Activated T-helper 1 cell treated with anti-CD3 and anti-CD28 coated beads, Interleukin-2, amount 50 U/mL, for 16 hours (primary cell): ENCODE measurements at places on chromosomes 1 and 21.

DNA sequence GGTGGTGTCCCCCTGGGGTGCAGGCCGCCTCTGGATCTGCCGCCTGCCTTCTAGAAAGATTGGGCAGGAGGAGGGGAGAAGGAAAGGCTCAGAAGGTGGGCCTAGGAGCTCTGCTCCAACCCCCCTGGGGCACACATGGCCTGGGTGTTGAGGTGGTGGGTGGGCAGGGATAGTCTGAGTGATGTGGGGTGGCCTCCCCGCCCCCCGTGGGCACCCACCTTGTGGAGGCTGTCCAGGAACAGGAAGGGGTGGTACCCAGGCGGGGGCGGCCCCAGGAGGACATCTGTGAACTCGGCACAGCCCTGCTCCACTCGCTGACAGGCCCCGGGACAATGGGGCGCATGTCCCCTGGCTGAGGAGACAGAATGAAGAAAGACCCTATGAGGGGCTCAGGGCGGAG lies 54.9 kb downstream of the MORN1 start:
- no peak for DNase-seq

DNA sequence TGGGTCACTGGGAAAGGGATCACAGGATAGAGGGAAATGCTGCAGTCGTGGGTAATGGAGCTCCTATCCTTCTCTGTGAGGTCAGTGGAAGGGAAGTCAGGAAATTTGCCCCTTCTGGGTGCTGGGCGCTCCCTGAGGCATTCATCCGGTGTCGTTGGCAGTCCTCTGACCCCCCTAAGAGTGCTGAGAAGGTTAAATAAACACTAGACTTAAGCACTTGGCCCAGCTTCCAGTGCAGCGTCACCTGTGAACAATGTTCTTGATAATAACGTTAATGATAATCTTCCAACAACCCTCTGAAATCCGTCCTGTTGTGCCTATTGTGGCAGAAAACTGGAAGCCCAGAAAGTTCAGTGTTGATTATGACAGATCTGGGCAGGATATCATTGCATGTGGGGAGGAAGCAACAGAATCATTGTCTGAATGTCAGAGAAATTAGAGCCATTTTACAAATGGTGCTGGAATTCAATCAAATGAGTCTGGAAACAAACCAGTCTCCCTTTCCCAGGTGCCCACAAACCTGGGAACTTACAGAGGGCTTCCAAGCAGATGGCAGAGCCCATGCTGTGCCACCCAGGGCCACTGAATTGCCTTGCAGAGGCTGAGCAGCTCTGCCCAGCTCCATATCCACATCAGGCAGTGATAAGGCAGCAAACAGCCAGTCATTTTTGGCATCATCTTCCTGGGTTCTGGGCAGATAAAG lies 216.8 kb downstream of the KAZN start:
- no peak for DNase-seq

DNA sequence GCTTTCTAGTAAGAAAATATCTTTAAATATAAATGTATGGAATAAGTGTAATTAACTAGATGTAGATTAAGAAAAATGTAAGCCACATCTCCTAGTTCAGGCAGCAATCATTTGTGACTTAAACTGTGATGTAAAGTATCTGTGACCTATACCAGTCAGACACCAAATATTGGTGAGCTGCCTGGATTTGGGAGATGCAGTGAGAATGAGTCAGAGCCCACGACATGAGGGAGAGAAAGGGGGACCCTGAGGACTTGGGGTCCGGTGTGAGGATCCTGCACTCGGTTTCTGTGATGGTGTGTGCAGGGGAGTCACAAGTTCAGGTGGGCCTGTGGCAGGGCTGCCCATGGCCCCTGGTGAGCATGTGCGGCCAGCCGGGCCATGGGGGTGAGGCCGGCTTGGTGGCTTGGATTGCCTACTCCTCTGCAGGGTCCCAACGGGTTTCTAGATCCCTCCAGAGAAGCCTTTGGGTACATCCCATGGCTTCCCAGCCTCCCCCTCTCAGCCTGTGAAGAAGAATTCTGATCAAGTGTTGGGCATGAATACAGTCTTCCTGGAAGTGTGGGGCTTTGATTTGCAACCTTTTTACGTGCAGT lies 19.0 kb upstream of the ABCG1 start:
- no peak for DNase-seq

GRCh38 chr1:115595279-115596079 lies 46.3 kb upstream of the VANGL1 start:
- DNase-seq = peak; percentile 25

DNA sequence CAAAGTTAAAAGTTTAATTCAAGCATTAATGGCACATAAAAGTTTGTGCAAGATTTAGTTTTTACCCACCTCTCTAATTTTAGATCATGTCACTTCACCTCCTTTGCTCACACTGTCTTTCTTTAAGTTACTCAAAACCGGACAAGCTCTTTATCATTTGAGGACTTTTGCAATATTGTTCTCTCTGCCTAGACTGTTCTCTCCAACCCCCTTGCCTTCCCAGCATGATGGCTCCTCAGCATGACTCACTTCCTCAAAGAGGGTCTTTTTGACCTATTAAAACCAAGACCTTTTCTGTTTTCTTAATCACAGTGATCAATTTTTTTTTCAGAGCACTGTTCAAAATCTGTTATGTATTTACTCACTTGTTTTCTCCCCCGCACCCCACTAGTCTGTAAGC lies 61.3 kb downstream of the XKR8 start:
- DNase-seq = no peak

- no peak for DNase-seq
Measured at GRCh38 chr1:10778640-10779039, 17.8 kb downstream of the CASZ1 start.

- no peak for DNase-seq
Measured at GRCh38 chr1:41749991-41750745, 168.6 kb downstream of the HIVEP3 start.

DNA sequence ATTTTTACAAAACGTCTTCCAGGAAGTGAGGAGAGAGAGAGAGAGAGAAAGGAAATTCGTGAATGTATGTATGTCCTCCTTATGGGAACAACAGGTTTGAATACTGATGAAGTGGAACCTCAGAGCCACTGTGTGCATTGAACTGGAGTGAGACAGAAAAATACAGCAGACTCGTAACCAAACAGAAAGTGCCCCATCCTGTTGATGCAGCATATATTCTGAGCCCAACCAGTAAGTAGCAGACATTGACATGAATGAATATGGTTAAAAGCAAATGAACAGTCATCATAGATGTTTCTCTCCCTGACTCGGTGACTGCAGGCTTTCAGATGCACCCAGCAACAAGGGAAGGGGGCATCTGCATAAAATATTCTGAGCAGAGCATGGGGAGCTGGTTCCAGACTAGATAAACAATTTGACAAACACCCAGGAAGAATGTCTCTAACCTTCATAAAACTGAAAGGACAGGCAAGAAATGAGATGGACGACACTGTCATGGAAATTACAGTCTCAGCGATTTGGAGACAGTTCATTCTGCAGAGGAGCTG lies 471.0 kb upstream of the PBX1 start:
- no peak for DNase-seq

DNA sequence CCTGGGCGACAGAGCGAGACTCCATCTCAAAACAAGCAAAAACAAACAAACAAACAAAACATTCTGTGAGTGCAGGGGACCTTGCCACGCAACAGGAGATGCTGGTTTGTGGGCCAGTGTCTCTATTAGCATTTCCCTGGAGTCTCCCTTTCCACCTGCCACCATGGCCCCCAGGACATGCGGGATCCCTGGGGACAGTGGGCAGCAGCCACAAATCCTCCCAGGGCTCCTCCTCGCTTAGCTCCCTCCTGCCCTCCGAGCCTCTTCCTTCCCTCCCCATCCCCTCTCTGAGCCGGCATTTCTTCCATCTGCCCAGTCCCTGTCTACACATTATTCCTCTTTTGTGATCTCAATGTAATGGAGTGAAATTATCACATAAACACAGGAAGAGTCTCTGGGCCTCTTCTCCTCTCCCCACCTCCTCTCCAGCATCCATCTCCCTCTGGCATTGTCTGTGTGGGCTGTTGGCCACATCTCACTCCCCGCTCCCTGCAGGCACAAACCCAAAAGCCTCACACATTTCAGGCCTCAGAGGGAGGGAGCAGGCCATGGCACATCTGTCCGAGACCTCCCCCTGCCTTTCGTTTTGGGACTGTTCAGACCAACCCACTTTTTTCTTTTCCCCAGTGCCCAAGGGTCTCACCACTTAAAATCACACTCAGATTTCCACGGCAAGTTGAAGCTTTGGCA lies 144.3 kb downstream of the MIS18A start:
- no peak for DNase-seq

DNA sequence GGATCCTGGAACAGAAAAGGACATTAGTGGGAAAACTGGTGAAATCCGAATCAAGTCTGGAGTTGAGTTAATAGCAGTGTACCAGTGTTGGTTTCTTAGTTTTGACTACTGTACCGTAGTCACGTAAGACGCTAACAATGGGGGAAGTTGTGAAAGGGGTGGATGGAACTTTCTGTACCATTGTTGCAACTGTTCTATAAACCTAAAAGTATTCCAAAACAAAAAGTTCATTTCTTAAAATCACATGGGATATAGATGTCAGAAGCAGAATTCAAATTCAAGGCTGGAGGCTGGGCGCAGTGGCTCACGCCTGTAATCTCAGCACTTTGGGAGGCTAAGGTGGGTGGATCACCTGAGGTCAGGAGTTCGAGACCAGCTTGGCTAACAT lies 16.9 kb downstream of the ARHGEF19 start:
- no peak for DNase-seq

DNA sequence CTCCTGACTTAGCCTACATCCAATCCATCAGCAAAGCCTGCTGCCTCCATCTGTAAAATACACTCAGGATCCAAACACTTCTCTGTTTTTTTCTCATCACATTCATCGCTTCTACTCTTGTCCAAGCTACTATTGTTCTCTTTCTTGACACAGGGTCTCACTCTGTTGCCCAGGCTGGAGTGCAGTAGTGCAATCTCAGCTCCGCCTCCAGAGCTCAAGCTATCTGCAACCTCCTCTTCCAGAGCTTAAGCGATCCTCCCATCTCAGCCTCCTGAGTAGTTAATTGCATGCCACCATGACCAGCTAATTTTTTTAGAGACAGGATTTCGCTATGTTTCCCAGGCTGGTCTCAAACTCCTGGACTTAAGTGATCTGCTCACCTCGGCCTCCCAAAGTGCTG lies 44.3 kb upstream of the H6PD start:
- DNase-seq = no peak

GRCh38 chr1:74693473-74693872 lies 19.9 kb upstream of the ERICH3 start:
- DNase-seq = no peak

GRCh38 chr21:17679002-17679600 lies 66.4 kb upstream of the BTG3 start:
- no peak for DNase-seq

DNA sequence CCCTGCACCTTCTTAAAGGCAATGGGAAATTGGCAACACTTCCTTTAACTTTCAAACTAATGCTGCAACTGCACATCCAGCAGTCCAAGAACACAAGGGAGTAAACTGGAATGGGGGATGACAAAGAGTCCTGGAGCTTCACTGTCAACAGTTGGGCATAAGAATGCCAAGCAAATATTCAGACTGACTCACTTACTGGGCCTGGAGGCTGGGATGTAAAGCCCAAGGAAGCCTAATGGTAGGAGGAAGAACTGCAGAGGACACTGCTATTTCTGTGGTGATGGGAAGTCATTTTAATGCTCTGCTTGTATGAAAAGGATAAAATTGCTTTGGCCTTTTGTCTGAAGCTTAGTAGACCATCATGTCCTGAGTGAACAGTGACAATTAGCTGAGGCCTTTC lies 15.7 kb upstream of the DMRTA2 start:
- DNase-seq = no peak

GRCh38 chr1:34426325-34426896 lies 249.7 kb downstream of the C1orf94 start:
- no peak for DNase-seq

GRCh38 chr1:9827558-9828185 lies 3.9 kb upstream of the CLSTN1 start:
- DNase-seq = no peak

DNA sequence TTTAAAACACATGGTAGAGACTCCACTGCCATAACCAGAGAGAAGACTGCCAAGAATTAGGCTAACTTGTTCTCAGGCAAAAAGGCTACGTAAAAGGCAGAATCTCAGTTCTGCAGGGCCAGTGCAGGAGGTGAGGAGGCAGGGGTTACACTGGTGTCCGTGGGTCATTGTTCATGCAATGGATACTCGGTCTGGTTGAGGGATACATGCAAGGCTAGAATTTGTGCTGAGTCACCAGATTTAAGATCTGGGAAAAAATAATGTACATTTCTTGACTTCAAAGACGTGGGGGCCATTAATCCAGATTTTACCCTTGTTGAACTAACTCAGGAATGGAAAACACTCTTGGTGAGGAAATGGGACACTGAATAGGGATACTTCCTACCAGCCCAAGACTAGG lies 52.3 kb upstream of the DPH5 start:
- no peak for DNase-seq

- no peak for DNase-seq
Measured at GRCh38 chr1:235127732-235128455, 743 bp downstream of the TOMM20 start.

- DNase-seq = no peak
Measured at GRCh38 chr1:82515650-82516049, 714.9 kb downstream of the ADGRL2 start.

DNA sequence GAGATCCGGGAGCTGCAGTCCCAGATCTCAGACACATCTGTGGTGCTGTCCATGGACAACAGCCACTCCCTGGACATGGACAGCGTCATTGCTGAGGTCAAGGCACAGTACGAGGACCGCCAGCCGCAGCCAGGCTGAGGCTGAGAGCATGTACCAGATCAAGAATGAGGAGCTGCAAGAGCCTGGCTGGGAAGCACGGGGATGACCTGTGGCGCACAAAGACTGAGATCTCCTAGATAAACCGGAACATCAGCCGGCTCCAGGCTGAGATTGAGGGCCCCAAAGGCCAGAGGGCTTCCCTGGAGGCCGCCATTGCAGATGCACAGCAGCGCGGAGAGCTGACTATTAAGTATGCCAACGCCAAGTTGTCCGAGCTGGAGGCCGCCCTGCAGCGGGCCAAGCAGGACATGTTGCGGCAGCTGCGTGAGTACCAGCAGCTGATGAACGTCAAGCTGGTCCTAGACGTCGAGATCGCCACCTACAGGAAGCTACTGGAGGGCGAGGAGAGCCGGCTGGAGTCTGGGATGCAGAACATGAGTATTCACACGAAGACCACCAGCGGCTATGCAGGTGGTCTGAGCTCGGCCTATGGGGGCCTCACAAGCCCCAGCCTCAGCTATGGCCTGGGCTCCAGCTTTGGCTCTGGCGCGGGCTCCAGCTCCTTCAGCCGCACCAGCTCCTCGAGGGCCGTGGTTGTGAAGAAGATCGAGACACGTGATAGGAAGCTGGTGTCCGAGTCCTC lies 25.5 kb downstream of the ETV3L start:
- no peak for DNase-seq

- DNase-seq = no peak
Measured at GRCh38 chr1:197715806-197716205, 59.5 kb downstream of the DENND1B start.

DNA sequence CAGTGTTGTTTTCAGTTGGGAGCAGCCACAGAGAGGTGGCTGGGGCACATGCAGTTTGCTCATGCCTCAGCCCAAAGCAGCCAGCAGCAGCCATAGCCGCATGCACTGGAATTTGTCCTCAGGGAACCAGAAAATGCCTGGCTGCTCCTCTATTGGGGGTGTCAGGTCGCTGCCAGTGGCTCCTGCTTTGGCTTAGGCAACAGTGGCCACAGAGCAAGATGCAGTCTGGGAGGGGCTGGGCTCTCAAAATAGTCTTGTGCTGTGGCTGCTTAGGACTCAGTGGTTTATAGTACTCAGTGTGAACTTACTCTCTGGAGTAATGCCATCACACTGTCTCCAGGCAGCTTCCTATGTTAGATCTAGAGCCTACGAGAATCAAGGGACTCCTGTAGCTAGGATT lies 25.0 kb downstream of the CD55 start:
- no peak for DNase-seq
